ENCODE measurements at places on chromosomes 11 and 22.

- DNase-seq: no peak
These were observed 96.5 kb downstream of the ARHGAP8 start for GRCh38 chr22:44848791-44849420.

DNA sequence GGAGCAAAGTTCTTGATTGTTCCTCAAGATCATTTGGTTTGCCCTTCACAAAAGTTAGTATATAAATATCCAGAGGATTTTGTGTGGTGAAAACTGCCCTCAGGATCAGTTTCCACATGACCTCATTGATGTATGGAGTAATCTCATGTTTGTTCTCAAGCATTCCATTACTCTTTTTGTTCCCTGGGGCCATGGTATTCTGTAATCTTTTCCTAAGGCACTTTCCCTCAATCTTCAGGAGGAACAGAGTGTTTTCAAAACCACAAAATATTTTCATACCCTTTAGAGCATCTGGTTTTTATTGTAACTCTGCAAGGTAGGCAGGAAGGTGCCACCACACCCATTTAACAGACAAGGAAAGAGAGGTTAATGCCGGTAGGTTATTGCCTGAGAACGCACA lies 99.6 kb downstream of the FAM181B start:
- DNase-seq: no peak

DNA sequence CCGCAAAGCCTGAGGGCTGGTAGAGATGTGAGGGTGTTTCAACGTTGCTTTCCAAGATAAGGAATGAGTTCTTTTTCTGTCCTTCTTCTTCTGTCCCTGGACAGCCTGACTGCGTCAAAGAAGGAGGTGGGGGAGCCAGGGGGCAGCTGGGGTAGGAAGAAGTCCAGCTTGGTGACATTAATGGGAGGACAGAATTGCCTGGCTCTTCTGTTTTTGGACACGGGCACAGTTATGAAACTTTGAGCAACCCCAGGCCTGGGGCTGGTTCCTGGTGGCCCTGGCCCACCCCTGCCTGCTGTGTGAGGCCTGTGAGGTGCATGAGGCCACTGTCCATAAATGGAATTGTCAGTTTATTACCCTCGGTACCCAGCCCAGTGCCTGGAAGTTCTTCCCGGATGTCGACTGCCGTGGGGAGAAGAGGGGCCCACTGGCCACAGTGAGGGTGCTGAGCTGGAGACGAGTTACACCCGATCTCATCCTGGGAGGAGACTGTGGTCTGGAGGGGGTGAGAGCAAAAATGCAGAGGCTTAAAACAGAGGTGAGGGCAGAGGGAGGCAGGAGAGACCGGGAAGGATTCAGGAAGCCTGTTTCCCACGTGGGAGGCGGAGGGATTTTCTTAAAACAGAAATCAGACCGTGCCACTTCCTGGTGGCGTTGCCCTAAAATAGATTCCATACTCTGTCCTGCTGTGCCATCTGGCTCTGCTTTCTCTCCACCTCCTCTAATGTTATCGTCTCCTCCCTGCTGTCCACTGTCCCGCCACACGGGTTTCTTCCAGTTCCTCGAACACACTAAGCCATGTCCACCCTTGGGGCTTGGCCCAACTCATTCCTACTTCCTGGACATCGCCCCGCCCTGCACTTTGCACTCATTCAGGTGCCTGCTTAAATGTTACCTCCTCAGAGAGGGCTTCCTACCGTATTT lies 59.7 kb upstream of the RASD2 start:
- no peak for DNase-seq

GRCh38 chr22:20957102-20957682 lies 9.9 kb upstream of the AIFM3 start:
- no peak for DNase-seq

- DNase-seq: no peak
These were observed 87.4 kb downstream of the DLG2 start for GRCh38 chr11:85539740-85540139.

GRCh38 chr11:102614485-102614884 lies 10.6 kb downstream of the MMP20 start:
- no peak for DNase-seq
